ENCODE measurements at places on chromosomes 5 and 9. TPM values are rescaled to one million over a fixed set of nuclear protein-coding genes. Genes with fewer than 3 reads are reported as not detected.

The UGT3A1 gene
- not detected for total RNA-seq

The ADGRV1 gene
- 0.12 TPM for total RNA-seq

The ESM1 gene
- 577 TPM for total RNA-seq

The SUSD3 gene
- not detected for total RNA-seq

The SVEP1 gene
- 0.29 TPM for total RNA-seq

The LCNL1 gene
- total RNA-seq: not detected

The OTULIN gene
- total RNA-seq: 34.7 TPM

The IL13 gene
- total RNA-seq: not detected

The CBY3 gene
- total RNA-seq: not detected

The GABRP gene
- total RNA-seq: 0.66 TPM

The DNAJA1 gene
- total RNA-seq: 177 TPM

The ISL1 gene
- 1.1 TPM for total RNA-seq

The PPP2R2B gene
- total RNA-seq: not detected

The FBXL7 gene
- total RNA-seq: 32.2 TPM

The POU5F2 gene
- total RNA-seq: 1.2 TPM

The NREP gene
- total RNA-seq: 96.7 TPM

The MLLT3 gene
- 10.0 TPM for total RNA-seq

The RNF180 gene
- 5.6 TPM for total RNA-seq

The OSMR gene
- 12.8 TPM for total RNA-seq

The EXOSC2 gene
- 46.4 TPM for total RNA-seq

The UGT3A2 gene
- not detected for total RNA-seq

The SHOC1 gene
- total RNA-seq: not detected

The F2RL1 gene
- 21.9 TPM for total RNA-seq

The C7 gene
- 0.29 TPM for total RNA-seq

The TEX48 gene
- total RNA-seq: not detected

The CCDC192 gene
- total RNA-seq: not detected

The PRDM9 gene
- total RNA-seq: not detected

The PCDHB14 gene
- total RNA-seq: 0.55 TPM

The FGD3 gene
- not detected for total RNA-seq

The VPS13A gene
- total RNA-seq: 29.8 TPM

The PCDHGA1 gene
- 0.22 TPM for total RNA-seq

The EXOC3 gene
- total RNA-seq: 55.4 TPM

The TSLP gene
- total RNA-seq: not detected

The ANXA2R gene
- 6.6 TPM for total RNA-seq

The SWI5 gene
- 21.2 TPM for total RNA-seq

The RANBP17 gene
- total RNA-seq: 13.6 TPM

The NR6A1 gene
- 1.2 TPM for total RNA-seq

The GAS1 gene
- 0.15 TPM for total RNA-seq

The PHF24 gene
- total RNA-seq: not detected

The ARL10 gene
- total RNA-seq: 16.5 TPM

The RGS7BP gene
- 2.0 TPM for total RNA-seq

The TMEM267 gene
- 11.6 TPM for total RNA-seq

The DDX4 gene
- total RNA-seq: not detected

The C9orf50 gene
- total RNA-seq: not detected

The PCDHB4 gene
- total RNA-seq: 0.21 TPM

The ORM2 gene
- total RNA-seq: not detected

The ECM2 gene
- total RNA-seq: not detected

The ZNF300 gene
- 9.6 TPM for total RNA-seq

The SLC6A18 gene
- total RNA-seq: not detected

The SUB1 gene
- total RNA-seq: 252 TPM

The GCNT4 gene
- not detected for total RNA-seq

The NRG2 gene
- total RNA-seq: 0.30 TPM

The MCIDAS gene
- total RNA-seq: not detected

The EPB41L4B gene
- total RNA-seq: 0.15 TPM

The PCDHGB3 gene
- 1.7 TPM for total RNA-seq

The ZNF366 gene
- total RNA-seq: 4.6 TPM

The KIAA0825 gene
- total RNA-seq: 1.3 TPM

Measured in endothelial cell of umbilical vein (primary cell).